ENCODE measurements at places on chromosomes 7 and 10.

GRCh38 chr7:139111811-139112301 lies 2.3 kb upstream of the ZC3HAV1 start:
- no peak for DNase-seq

DNA sequence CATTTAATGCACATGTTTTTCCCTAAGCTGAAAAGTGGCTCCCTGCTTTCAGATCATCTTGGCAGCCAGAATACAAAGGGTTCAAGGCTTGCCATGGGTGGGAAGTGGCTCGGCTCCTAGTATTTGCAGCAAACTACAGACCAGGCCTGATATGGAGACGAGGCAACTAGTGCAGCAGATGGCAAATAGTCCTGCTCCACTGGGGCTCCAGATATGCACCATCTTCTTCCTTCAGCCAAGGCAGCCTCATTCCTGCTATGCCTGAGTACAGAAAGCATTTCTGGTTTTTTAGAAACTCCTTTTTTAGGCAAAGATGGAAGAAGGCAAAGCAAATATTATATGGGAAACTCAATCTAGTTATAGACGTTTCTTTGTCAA lies 23.9 kb downstream of the LRRC4 start:
- no peak for DNase-seq

- no peak for DNase-seq
Observed at GRCh38 chr10:1382711-1383110, 326.5 kb downstream of the WDR37 start.

DNA sequence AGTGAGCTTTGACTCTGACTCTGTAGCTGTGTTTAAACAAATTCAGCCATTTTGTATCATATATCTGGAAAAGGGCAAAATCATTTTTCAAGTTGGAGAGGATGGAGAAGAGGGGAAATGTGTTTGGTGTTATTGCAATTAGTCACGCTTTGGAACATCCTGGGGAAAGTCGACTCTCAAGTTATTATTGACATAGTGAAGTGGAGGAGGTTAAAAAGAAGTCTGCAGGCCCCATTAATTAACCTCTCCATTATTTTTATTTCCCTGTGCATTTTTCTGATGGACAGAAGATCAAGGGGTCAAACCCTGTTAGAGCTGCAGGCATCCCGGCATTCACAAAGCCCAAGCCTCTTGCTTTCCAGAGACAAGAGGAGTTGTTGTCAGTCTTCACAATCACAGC lies 132.6 kb downstream of the TEX36 start:
- no peak for DNase-seq

- DNase-seq, result peak; percentile 48
Observed at GRCh38 chr10:17023386-17024298, 106.0 kb downstream of the CUBN start.

GRCh38 chr10:71603150-71603549 lies 116.4 kb downstream of the C10orf105 start:
- DNase-seq, result no peak

GRCh38 chr10:29240986-29241660 lies 47.7 kb upstream of the LYZL1 start:
- no peak for DNase-seq

GRCh38 chr7:12861070-12861469 lies 173.6 kb downstream of the ARL4A start:
- DNase-seq, result no peak

GRCh38 chr10:72328829-72329204 lies 25.9 kb downstream of the DNAJB12 start:
- peak; percentile 52 for DNase-seq

DNA sequence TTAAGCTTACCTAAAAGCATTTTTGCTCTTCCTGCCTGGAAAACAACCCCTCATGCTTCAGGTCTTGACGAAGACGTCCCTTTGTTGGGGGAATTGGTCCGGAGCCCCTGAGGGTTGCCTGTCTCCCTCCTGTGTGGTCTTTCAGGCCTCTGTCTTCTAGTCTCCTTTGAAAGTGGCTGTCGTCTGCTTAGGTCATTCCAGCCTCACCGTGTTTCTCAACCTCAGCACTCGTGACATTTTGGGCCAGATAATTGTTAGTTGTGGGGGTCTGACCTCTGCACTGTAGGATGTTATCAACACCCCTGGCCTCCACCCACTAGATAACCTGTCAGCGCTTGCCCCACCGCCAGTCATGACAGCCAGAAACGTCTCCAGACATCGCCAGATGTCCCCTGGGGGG lies 219.1 kb downstream of the TCF7L2 start:
- no peak for DNase-seq

- DNase-seq, result no peak
Observed at GRCh38 chr10:102410429-102411073, 8.0 kb downstream of the PSD start.

DNA sequence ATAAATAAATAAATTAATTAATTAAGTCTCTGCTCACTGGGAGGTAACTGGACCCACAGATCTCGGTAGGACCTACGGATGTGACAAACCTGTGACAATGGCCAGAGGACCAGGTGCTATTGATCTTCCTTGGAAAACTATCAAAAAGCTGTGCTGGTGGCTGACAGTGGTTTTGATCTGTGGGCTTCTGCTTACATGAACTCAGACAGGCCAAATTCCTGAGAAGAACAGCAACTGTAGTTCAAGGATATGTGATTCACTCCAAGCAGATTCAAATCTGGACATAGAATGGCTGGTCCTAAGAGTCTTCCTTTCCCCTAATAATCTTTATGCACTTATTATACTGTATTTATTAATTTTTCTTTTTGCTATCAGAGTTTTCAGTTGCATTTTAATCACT lies 80.0 kb downstream of the ATXN7L1 start:
- DNase-seq, result no peak

DNA sequence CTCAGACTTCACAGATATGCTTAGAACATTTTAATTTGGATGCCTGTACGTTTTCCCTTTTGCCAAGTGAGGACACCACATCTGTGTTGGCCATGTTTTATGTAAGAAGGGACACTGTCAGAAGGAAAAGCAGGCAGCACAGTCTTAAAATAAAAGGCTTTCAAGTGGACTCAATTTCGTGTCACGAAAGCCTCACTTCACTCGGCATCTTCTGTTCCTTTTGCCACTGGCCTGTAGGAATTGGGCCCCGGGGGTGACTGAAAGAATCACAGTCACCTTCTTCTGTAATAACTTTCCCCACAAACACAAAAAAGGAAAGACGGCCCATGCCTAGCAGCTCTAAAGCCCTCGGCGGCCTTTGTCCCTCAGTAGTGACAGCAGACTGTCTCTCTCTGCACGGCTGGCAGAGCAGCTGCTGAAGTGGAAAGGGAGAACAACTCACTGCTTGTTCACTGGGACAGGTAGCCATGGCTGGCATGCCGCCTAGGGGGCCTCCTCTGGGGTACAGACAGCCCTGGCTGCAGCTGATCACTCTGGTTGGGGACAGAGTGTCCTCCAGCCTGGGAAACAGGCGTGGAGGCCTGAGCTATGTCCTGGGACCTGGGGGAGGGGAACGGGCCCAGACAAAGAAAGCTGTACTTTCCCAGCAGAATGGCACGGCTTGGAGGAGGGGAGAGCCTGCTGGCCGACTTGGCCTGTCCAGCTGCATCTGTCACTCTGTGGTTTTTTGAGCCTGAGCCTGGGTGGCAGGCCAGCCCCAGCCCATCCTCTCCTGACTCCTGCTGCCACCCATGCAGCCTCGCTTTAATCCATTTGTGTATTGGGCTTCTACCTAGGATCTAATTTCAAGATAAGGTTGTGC lies 4.4 kb downstream of the RASSF4 start:
- no peak for DNase-seq

DNA sequence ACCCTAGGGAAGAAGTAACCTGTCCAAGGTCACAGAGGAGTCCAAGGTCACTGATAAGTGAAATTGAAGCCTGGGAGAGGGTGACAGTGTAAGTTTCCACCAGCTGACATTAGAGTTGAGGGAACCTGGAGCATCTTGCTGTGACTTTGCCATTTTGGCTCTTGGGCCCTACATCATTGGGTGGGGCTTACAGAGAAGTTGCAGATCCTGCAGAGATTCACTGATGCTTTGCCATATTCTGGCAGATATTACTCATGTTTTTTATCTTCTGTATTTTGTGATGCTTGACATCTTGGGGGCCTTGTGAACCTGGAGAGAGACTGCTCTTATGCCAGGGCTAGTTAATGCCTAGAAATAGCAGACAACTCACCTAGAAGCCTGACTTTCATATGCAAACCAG lies 36.5 kb downstream of the SMKR1 start:
- no peak for DNase-seq

- DNase-seq, result peak; percentile 20
Observed at GRCh38 chr10:86139066-86139657, 227.4 kb downstream of the GRID1 start.

- no peak for DNase-seq
Observed at GRCh38 chr7:152756116-152756515, 3.4 kb upstream of the ACTR3B start.

GRCh38 chr7:148711191-148712102 lies 12.7 kb downstream of the CUL1 start:
- no peak for DNase-seq

- DNase-seq, result no peak
Observed at GRCh38 chr7:79912213-79912633, 222.4 kb upstream of the GNAI1 start.

- DNase-seq, result no peak
Observed at GRCh38 chr10:49328401-49329145, 29.6 kb downstream of the C10orf71 start.

DNA sequence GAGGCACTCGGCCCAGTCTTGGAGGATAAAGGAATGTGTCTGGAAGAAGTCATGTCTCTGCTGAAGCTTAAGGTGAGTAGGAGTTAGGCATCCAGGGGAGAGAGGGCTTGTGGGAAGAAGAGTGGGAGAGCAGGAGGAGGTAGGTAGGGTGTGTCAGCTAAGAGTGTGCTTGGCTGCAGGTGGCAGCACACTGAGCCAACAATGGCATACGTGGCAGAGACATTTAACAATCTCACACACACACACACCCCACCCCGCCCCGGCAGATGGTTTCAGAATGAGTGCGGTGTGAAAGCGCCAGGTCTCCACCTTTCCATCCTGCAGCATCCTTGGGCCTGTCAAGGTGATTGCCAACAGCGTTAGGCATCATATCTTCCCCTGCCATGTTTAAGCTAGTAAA lies 11.2 kb upstream of the ARPC1A start:
- DNase-seq, result no peak

GRCh38 chr7:7519056-7519455 lies 16.6 kb downstream of the COL28A1 start:
- no peak for DNase-seq

- no peak for DNase-seq
Observed at GRCh38 chr7:129680400-129680799, 68.9 kb downstream of the NRF1 start.

DNA sequence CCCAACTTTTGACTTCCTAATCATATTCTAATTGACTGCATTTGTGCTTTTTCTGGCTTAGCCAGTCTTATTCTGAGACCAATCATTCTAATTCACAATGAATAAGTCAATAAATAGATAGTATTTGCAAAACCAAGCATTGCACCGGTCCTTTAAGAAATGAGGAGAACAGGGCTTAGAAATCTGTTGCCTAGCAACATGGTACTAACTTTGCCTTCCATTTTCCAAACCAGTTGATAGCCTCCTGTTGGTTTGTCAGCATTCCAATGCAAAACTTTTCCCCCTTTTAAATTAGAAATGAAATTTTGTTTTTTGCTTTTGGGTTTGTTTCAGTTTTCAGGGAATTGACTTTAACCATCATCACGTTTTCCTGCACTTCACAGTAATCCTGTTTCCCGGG lies 603.5 kb upstream of the NRP1 start:
- no peak for DNase-seq

- no peak for DNase-seq
Observed at GRCh38 chr10:34526758-34527730, 288.1 kb downstream of the PARD3 start.

DNA sequence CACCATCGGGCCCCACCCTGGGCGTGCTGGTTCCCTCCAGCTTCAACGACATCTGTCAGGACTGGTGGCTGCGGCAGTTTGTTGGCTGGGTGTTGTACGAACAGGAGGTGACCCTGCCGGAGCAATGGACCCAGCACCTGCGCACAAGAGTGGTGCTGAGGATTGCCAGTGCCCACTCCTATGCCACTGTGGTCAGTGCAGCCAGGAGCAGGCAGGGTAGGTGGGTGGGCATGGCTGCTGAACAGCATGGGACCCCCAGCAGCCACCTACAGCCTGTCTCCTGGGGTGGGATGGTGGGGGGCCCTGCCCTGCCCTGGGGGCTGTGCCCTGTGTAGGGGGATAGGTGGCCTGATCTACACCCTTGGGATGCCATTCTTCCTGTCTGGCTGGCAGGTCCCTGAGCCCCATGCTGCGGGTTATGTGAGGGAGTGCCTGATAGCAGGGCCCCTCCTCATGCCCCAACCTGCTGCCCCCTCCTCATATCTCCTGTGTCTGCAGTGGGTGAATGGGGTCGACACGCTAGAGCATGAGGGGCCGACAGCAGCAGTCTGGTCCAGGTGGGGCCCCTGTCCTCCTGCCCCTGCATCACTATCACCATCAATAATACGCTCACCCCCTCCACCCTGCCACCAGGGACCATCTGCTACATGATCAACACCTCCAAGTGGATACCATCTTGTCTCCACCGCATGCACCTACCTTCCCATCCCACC lies 56.9 kb downstream of the ZNF727 start:
- no peak for DNase-seq

DNA sequence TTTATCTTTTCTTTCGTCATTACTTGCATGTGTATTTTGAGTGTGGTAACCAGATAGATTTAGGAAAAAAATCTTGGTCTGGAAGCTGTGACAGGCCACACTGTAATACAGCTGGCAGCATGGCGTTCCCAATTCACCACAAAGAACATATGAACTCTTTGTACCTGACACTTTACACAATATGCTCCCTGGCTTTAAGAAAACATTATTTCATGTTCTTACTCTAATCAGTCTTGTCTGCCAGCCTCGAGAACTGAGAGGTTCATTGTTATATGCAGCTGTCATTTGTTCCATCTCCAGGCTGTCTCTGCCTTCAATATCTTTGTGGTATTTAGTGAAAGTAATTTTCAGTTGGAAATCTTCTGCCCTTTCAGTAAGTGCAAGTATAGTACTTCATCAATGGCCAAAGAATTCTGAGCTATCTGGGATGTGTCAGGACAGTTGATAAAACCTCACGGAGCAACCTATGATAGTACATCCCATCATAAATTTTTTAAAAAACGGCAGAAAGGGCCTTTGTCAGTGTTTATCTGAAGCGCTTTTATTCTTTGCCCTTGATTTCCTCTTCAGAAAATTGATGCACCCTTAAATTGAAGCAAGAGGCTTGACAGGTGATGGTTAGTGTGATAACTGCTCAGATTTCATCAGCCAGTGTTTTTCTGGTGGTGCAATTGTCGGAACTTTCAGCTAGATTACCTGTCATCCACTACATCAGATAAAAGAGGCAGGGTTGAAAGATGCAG lies 146.3 kb upstream of the SP8 start:
- no peak for DNase-seq

DNA sequence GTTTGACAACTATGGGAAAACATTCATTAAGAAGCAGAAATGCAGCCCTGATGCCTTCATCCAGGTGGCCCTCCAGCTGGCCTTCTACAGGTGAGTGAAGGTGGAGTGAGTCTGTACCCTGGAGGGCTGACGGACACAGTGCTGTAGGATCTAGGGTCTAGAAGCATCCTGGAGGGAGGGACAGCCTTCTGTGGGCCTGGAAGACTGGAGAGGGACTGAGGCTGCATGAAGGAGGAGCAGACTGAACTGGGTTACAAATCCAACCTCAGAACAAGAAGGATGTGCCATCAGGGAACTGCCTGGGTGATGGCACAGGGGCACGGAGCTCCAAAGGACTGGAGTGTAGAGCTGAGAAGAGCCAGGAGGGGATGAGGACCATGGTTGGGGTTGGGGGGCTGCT lies 27.5 kb upstream of the C10orf53 start:
- DNase-seq, result no peak

GRCh38 chr10:11450427-11450826 lies 161.0 kb downstream of the USP6NL start:
- no peak for DNase-seq

- DNase-seq, result no peak
Observed at GRCh38 chr7:10930551-10930950, 43.1 kb upstream of the PHF14 start.
